Right atrium auricular region (tissue), 2 donors: ENCODE measurements at places on chromosomes 12 and 14. TPM values are rescaled to one million over a fixed set of nuclear protein-coding genes. Genes with fewer than 3 reads are reported as not detected.

The SRSF9 gene
- 18.7 TPM for total RNA-seq

The IGF1 gene
- total RNA-seq, result 11.4 TPM

The RNASE1 gene
- total RNA-seq, result 230 TPM

The ASPG gene
- total RNA-seq, result 78.5 TPM

The ZFHX2 gene
- total RNA-seq, result 0.59 TPM

The SERPINA12 gene
- not detected for total RNA-seq

The MYF6 gene
- total RNA-seq, result 0.28 TPM

DNA sequence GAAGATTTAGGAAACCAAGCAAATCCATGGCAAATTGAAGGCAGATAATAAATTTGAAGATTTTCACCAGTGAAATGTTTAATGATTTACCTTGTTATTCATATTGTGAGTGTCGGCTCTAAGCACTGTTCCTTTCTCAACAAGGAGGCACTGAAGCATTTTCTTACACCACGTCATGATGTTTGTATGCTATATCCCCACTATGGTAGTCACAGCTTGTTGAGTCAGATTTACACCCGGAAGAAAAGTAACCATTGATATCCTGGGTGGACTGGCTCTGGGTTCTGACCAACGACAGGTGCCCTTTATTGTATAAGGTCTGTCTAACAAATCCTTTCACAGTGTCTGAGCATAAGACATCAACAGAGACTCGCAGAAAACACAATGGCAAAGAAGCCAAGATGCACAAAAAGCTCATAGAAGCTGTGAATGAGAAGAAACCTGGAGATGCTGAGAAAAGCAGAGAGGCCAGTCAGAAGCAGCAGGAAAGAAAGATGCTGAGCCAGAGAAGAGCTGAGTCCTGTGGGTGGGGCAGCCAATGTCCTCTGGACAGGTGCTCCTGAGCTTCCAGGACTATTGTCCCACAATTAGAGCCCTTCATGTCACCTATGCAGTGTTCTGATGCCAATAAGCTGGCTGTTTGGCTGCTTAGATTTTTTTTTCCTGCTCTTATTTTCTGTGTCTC, 49.7 kb upstream of the ARHGAP5 start:
- H3K36me3 ChIP-seq, result no peaks in the 10 kb centered on the region
- no peak overlapping the region for H3K27ac ChIP-seq
- H3K4me3 ChIP-seq, result no peak overlapping the region

DNA sequence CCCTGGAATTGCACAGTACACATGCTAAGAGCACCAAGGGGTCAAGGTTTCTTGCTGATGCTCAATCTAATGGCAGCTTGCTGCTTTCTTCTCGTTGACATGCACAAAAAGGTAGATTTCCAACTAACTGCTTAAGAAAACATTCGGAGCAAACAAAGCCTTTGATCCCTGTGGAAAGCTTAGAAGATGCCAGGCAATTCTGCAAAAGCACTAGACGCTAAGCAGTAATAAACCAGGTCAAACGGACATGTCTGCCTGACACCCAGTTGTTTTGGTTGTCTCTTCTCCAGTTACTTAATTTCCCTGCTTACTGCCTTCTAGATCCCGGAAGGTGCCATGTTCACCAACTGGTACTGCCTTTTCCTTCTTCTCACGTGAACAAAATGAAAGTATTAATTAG, 100.5 kb upstream of the TMCC3 start:
- no peak overlapping the region for H3K27ac ChIP-seq

DNA sequence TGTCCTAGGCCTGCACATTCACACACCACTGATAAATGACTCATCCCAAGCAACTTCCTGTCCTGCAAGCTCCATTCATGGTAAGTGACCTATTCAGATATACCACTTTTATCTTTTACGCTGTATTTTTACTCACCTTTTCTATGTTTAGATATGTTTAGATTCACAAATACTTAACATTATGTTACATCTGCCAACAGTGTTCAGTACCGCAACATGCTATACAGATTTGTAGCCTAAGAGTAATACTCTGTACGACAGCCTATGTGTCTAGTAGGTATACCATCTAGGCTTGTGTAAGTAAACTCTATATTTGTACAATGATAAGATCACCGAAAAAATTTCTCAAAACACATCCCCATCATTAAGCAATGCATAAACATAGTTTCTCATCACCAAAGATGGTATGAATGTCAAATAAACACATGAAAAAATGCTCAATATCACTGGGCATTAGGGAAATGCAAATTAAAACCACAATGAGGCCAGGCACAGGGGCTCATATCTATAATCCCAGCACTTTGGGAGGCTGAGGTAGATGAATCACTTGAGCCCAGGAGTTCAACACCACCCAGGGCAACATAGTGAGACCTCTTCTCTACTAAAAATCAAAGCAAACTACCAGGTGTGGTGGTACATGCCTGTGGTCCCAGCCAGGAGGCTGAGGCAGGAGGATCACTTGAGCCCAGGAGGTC, 20.7 kb downstream of the ATXN2 start:
- no peaks in the 10 kb centered on the region for H3K36me3 ChIP-seq
- H3K4me3 ChIP-seq, result no peak overlapping the region
- DNase-seq, result no peak
- no peaks in the 10 kb centered on the region for H3K27me3 ChIP-seq

DNA sequence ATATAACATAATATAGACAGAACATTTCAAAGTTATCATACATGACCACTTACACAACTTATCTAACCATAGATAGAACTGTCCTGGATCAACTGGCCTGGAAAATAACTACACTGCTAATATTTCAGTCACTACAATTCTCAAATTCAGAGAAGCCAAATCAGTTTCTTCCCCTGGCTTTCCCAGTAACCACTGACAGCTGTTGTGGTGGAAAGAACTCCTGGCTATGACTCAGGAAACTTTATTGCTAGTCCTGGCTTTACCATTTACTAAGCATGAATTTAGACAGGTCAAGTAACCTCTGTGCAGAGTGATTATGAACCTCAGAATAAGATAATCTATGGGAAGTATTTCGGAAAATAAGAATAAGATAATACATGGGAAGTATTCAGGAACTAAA, 244.9 kb upstream of the DIO2 start:
- DNase-seq, result no peak
- H3K27ac ChIP-seq, result no peak overlapping the region
- H3K36me3 ChIP-seq, result no peaks in the 10 kb centered on the region
- no peaks in the 10 kb centered on the region for H3K27me3 ChIP-seq

GRCh38 chr14:54221971-54222370, 174.8 kb upstream of the CDKN3 start:
- no peak overlapping the region for H3K4me3 ChIP-seq
- no peak for DNase-seq
- no peaks in the 10 kb centered on the region for H3K27me3 ChIP-seq
- no peak overlapping the region for H3K27ac ChIP-seq

- no peak overlapping the region for H3K4me3 ChIP-seq
- no peaks in the 10 kb centered on the region for H3K27me3 ChIP-seq
- no peaks in the 10 kb centered on the region for H3K36me3 ChIP-seq
- H3K4me1 ChIP-seq, result no peaks in the 10 kb centered on the region
- H3K27ac ChIP-seq, result no peak overlapping the region
- DNase-seq, result no peak
These were observed 220.5 kb downstream of the SLC6A15 start for GRCh38 chr12:84692071-84692470.

DNA sequence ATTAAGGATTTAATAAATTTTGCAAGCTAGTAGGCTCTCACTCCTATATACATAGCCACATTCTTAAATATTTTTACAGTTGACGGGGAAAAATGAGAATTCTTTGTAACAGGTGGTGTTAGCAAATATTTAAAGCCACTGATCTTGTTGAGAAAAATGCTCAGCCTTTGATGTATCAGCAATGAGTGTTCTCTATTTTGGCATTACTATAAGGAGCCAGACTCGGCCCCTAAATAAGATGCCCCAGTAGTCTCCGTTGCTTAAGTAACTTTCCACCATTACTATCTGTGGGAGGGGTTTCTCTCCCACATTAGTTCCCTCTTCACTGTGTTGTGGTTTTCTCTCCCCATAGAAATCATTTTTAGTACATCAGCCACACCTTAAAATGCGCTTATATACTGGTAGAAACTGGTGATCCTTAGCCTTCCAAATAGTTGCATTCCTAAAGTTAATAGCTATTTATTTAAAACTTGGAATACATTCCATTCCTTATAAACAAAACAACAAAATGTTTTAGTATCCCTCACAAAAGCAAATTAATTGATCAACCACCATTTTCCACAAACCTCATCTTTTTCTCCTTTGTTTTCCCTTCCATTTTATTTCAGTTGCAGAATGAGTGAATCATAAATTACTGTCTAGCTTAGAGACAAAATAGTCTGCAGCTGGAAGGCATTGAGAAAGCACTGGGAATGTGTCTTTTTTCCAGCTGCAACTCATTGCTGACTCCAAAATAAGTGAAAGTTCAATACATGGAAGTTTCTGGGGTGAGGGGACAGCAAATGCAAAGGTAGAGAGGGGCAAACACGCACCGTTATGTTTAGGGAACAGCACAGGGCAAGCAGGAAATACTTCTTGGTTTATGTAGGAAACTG, 84.7 kb upstream of the FERMT2 start:
- DNase-seq, result no peak
- no peaks in the 10 kb centered on the region for H3K36me3 ChIP-seq
- no peaks in the 10 kb centered on the region for H3K27me3 ChIP-seq
- no peak overlapping the region for H3K27ac ChIP-seq

GRCh38 chr12:51118706-51119105, 35.3 kb upstream of the CSRNP2 start:
- peaks cover 4% of the 10 kb centered on the region for H3K36me3 ChIP-seq
- no peaks in the 10 kb centered on the region for H3K4me1 ChIP-seq
- H3K27ac ChIP-seq, result no peak overlapping the region

- no peak overlapping the region for H3K4me3 ChIP-seq
- no peaks in the 10 kb centered on the region for H3K4me1 ChIP-seq
- no peak overlapping the region for H3K27ac ChIP-seq
- DNase-seq, result no peak
- no peaks in the 10 kb centered on the region for H3K36me3 ChIP-seq
These were observed 164.1 kb downstream of the SRGAP1 start for GRCh38 chr12:64008596-64008995.

DNA sequence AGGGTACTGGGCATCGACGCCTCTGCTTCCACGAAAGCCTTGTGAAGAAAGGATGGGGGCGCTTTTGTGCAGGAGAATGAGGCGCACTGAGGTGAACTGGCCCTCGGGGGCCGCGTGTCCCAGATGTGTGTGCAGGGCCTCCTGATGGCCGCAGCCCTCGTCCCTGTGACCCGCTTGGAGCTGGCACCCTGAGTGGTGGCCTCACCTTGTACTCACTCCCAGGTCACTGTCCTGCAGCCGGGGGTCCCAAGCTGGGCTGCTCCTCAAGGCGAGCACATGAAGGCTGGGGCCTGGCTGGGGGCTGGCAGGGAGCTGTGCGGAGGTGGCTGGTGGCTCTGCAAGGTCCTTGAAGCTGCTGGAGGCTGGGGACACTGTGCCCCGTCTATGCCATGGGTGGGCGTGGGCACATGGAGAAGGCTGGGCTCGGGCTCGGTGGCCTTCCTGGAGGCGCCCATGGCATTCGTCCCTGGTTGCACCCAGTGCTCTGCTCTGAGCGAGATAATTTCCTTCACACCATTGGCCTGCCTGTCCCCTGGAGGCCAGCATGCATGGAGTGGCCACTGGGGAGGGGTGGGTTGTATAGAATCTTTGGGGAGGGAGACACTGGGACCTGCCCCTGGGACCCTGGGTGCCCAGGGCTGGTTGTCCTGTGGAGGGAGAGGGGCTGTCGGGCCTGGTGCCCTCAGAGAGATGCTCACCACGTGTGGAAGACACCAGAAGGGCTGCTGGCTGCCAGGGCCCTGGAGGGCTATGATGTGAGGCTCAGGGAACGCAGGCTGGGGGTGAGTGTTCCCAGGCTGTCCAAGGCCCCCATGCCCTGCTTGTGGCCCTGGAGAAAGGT, 79.3 kb downstream of the TMEM121 start:
- no peak overlapping the region for H3K4me3 ChIP-seq
- no peaks in the 10 kb centered on the region for H3K27me3 ChIP-seq
- no peaks in the 10 kb centered on the region for H3K36me3 ChIP-seq

- H3K27me3 ChIP-seq, result no peaks in the 10 kb centered on the region
- DNase-seq, result no peak
- H3K4me1 ChIP-seq, result peaks cover 16% of the 10 kb centered on the region
- H3K4me3 ChIP-seq, result no peak overlapping the region
- H3K36me3 ChIP-seq, result no peaks in the 10 kb centered on the region
These were observed 10.9 kb downstream of the MTA1 start for GRCh38 chr14:105430565-105430964.

DNA sequence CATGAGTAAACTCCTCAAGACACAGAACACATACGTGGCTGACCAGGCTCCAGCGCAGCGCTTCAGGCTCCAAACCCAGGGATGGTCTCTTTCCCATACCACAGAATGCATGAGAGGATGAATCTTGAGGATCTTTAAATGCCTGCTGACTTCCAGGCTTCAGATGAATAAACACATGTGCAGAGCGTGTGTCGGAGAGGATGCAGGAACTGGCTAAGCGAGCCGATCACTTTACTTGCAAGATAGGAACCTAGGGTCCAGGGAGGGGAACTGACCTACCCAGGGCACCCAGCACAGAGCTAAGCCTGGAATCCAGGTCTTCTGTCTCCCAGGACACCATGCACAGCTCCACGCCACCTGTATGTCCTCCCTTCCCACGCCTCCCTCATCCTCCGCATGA, 209.8 kb downstream of the BCL11B start:
- no peaks in the 10 kb centered on the region for H3K4me1 ChIP-seq
- H3K4me3 ChIP-seq, result no peak overlapping the region
- H3K27ac ChIP-seq, result no peak overlapping the region
- no peak for DNase-seq

DNA sequence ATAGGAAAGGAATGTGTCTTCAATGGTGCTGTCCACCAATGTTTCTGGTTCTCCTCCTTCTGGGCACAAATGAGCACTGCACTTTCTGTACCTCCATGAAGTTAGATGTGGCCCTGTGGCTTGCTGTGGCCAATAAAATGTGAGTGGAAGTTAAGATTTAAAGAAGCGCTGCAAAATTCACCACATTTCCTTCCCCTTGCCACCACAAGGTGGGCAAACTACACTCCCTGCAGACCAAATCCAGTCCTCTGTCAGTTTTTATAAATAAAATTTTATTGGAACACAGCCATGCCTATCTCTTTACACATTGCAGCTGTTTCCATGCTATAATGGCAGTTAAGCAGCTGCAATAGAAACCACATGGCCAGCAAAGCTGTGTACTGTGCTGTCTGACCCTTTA, 141.4 kb upstream of the TMPO start:
- no peaks in the 10 kb centered on the region for H3K27me3 ChIP-seq
- no peak for DNase-seq
- H3K4me3 ChIP-seq, result no peak overlapping the region
- H3K4me1 ChIP-seq, result no peaks in the 10 kb centered on the region
- H3K36me3 ChIP-seq, result no peaks in the 10 kb centered on the region

DNA sequence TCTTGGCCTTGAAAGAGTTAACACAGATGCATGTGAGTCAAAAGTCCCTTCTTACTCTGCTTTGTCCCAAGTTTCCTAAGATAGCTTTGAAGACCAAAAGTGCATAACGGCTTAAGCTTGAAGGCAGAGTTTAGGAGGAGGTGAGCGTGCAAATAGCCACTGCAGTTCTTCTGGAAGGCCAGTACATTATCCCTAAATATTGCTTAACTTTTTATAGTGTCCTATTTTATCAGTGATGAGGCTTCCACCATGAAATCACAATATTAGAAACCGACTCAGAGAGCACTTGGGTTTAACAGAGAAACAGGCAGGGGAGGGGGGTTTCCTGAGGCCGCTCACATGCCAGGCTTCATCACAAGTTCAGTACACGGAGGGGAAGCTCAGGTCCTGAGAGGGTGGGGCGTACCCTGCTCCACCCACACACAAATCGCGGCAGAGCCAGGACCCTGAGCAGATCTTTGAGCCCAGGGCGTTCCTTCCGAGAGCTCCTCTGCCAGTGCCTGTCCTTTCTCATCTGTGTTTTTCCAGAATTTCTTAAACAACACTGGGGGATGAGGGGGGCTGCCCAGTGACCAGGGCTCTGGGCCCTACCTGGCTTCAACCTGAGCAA, 26.8 kb upstream of the BDKRB2 start:
- H3K27me3 ChIP-seq, result no peaks in the 10 kb centered on the region
- DNase-seq, result no peak
- H3K27ac ChIP-seq, result no peak overlapping the region
- no peak overlapping the region for H3K4me3 ChIP-seq
- H3K4me1 ChIP-seq, result peaks cover 23% of the 10 kb centered on the region
